ENCODE measurements at places on chromosomes 1 and 21.

DNA sequence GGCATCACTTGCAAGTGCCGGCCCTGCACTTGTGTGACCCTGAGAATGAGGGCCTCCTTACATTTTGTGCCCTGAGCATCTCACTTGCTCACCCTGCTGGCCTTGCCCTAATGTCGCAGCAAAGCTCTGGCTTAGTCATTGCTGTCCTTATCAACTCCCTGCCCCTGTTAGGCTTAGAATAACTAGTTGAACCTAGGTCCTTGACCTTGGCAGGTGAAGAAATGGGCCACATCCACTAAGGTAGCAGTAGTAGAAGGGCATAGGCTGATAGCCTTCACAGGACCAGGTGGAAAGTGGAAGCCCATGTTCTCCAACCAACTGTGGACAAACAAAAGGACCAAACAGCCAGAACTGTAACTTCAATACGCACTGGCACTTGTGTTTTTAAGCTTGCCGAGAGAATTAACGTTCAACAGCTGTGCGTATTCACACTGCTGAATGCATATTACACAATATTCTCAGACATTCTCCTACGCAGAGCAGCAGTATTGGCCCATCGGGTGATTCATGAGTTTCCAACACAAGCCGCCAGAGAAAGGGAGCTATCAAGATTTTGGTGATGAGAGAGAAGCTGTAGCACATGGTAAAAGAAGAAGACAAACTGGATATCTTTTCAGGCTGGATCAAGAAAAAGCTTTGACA is 27.7 kb upstream of the PTGFRN start:
- DNase-seq = no peak

- peak; percentile 59 for DNase-seq
Observed at GRCh38 chr1:20233866-20234265, 47.5 kb upstream of the PLA2G2C start.

DNA sequence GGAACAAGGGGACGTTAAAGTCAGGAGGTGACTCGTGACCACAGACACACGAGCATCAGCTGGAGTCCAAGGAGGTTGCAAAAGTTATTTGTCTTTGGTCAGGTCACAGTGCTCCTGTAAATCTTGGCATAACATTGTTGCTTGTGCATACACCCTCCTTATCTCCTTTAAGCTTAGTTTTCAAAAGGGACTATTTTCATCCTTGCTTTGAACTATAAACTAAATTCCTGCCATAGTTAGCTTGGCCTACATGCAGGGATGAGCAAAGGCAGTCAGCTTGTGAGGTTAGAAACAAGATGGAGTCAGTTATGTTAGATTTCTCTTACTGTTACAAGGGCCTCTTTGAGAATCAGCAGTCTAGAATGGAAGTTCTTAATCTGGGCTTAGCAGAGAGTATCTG is 28.0 kb upstream of the FASLG start:
- DNase-seq = no peak

DNA sequence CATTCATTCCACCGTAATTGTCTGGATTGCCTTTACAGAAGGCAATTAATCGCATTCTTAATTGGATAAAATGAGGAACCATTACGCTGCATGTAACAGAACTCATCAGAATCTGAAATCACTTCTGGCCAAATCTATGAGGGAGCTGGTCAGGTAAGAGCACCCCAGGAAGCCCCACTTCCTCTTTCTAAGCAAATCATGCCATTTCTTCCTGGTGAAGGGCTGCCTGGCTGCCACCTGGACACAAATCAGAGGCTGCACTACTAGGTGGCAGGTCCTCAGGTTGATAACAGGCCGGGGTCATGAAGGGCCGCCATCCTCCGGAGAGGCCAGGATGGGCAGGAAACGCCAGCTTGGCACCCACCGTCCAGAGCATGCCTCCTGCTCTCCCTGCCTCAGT is 73.7 kb downstream of the CAPZB start:
- DNase-seq = no peak

DNA sequence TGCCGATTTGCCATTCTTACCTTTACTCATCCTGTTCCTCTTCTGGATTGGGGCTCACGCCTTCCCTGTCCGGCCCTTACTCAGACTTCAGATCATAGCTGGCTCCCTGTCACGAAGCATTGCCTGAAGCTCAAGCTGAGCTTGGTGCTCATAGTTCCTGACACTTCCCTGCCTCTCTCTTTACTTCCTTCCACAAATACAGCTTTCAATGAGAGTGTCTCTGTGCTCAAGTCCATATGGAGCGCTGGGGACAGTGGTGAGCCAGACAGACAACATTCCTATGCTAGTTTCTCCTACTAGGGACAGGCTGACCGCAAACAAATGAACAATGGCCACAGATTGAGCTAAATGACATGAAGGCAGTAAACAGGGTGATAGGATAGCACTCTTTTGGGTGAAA is 38.1 kb downstream of the HHAT start:
- no peak for DNase-seq

DNA sequence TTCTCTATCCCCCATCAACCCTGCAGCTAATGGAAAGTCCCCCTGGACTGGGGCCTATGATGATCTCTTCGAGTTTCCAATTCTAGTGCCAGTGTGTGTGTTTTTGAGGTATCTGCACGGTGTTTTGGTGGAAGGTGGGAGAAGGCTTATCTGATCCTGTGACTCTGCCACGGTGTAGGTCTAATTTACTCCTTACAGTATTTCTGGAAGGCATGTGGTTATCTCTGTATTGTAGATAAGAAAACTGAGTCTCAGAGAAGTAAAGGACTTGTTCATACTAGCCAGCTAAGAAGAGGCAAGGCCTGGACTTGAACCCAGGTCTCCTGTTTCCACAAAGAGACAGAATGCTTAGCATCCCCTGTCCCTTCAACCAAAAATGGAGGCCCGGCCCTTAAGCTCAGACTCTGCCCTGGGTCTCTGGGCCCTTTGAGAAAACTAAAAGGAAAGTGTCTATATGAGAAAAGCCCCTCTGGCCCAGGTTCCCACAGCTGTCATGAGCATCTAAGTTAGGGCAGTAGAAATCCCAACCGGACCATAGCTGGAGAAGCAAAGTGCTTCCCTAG is 20.3 kb downstream of the RIMS3 start:
- DNase-seq = no peak

DNA sequence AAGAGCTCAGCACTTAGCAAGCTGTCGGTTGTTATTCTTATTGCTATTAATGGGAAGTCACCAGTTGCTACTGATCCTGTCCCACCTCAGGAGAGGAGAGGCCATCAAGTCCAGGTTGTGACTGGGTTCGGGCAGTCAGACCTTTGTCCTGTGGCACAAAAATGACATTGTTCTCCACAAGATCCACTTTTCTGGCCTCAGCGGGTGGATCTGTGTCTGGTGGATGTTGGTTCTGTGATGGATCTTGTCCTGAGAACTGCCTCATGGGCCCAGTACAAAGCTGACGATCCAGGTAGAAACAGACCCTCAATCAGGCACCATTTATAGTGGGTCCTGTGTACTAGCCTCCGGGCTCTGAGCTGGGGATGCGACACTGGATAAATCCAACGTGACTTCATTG is 26.9 kb downstream of the TRIM67 start:
- DNase-seq = no peak

DNA sequence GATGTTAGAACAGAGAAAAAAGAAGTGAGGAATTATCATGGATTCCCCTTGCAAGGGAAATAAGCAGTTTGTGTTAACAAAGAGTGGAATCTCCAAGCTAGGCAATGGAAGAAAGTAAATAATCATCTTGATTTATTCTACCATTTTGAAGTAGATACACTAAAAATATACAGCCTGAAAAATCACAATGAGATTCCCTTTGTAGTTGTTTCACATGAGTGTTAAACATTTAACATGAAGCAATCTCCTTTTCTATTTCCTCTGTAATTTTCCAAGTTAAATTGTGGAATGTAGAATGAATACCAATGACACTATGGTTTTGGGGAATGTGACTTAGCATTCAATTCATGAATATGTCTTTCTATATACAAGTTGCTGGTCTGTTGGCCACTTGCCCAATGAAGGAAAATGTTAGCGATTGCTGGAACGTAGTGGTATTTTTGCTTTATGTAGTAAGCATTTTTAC is 5.7 kb downstream of the TGFB2 start:
- no peak for DNase-seq

DNA sequence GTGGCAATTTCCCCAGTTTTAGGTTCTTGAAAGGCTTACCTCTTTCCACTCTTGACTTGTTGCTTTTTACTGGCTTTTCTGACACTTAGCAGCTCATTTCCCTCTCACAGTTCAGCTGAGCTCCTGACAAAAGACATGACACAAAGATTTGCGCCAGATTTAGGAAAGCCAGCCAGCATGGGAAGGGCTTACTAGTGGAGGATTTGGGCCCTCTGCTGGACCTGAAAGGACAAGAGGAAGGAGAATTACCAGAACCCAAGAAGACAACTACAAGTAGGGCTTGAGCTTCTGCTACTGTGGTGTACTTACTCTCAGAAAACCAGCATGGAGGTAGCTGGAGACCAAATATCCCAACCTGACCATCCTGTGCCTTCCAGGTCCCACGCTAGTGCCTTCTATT is 784.5 kb downstream of the BRINP3 start:
- DNase-seq = no peak

DNA sequence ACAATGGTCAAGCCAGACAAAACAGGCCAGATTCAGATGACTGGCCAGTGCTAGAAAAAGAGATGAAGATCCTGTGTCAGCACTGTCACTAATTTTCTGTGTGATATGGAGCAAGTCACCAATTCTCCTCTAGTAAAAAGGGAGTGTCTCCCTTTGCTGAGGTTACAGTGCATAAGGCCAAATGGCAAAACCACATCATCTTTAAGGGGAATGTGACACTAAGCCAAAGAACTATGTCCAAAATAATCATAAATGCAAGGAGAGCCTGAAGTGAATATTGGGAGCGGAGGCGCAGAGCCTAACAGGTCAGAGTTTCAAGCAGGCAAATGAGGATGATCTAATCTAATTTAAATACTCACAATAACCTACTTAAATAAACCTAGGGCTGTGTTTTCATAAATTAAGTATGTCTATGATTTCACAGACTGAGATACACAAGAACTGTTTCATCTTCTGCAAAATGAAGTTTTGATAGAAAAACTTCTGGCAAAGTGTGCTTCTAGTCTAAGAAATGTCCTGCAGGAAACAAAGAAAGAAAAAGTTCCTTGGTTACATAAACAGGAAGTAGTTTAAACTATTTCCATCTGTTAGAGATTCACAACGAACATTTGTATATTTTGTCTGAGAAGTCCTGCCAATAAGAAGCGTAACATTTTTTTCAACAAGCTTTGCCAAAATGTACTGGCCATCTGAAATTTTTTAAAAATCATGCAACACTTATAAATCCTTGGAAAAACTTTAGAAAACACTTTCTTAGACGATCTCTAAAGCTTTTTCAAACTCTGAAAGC is 290.2 kb downstream of the LRRC40 start:
- no peak for DNase-seq

GRCh38 chr21:41681939-41682718 is 84.7 kb downstream of the RIPK4 start:
- no peak for DNase-seq

GRCh38 chr1:60540141-60540540 is 466.6 kb upstream of the C1orf87 start:
- DNase-seq = no peak

GRCh38 chr1:198749279-198749678 is 110.4 kb downstream of the PTPRC start:
- DNase-seq = no peak

GRCh38 chr1:35605071-35605866 is 32.2 kb downstream of the TFAP2E start:
- DNase-seq = no peak

- no peak for DNase-seq
Observed at GRCh38 chr1:88036345-88037014, 647.6 kb upstream of the PKN2 start.

DNA sequence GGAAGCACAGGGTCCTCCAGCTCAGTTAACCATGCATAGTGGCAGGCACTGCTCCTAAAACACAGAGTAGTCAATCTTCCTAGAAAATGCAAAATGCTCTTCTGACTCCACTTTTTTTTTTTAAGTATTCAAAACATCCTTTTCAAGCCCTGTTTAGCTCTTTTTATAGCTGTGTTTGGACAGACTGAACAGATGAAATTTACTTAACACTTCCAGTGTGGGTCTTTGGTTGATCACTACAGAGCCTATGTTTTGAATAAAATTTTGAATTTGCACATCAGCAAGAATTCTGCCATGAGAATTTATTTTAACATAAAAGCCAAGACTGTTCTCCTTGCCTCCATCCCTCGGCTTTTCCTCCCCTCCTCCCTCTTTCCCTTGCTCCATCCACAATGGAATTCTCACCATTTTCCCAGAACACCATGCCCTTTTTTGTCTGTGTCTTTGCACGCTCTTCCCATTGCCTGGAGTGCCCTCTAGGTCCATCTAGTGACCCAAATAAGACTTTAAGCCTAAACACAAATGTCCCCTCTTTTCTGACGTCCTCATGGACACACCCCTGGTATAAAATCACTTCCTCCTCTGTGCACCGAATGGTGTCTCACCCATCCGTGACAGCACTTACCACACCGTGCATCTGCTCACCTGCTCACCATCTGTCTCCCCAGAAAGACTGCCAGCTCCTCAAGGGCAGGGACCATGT is 24.0 kb upstream of the CPT2 start:
- DNase-seq = no peak

- no peak for DNase-seq
Observed at GRCh38 chr1:221612047-221612777, 129.7 kb downstream of the DUSP10 start.

DNA sequence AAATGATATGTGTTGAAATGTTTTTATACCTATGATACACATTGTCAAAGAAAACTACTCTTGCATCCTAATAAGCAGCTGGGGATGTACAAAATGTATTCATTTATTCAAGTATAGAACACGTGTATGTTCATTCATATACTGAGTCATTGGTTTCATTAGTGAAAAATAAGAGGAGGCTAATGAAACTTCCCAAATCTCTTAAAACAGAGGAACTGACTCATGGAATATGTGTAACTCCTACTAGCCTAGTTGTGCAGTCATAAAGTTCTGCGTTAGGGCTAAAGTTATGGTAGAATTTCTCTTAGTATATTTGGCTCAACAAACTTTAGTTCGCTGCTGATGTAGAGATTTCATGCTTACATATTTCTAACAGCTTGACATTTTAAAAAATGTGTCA is 441.6 kb downstream of the NCAM2 start:
- no peak for DNase-seq

DNA sequence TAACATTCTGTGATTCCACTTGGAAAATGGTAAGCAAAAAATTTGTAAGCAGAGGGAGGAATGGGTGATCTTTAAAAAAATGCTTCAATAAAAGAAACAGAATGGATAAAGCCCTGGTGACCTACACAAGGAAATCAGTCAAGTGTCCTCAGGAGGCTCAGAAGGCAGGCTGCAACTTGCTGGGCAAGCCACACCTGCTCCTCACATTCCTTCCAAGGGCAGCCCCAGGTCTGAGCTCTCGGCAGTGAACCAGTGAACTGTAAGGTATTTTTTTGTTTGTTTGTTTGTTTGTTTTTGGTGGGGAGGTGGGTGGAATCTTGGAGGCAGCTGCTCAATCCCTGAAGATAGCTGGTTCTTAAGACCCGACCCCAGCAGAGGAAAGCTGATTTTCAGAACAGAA is 4.4 kb downstream of the TACSTD2 start:
- DNase-seq = no peak

DNA sequence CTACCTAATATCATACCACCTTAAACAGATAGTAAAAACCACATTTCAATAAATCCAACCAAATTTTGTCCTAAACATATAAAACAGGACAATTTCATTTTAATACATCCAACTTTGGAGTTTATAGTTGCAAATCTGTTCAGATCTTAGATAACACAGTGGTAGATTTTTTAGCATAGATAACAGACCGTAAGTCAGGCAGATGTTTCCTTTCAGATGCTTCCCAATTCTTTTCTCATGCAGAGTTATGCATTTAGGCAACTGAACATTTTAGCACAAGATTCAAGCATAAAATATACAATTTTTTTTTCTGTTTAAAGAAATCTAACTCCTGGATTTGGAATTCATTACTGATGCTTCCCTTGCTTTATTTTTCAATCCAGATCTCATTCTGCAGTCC is 156.5 kb upstream of the ZNHIT6 start:
- no peak for DNase-seq
